Activated CD4-positive, alpha-beta memory T cell treated with anti-CD3 and anti-CD28 coated beads for 36 hours (primary cell): ENCODE measurements at places on chromosomes 13 and 19. TPM values are rescaled to one million over a fixed set of nuclear protein-coding genes. Genes with fewer than 3 reads are reported as not detected.

DNA sequence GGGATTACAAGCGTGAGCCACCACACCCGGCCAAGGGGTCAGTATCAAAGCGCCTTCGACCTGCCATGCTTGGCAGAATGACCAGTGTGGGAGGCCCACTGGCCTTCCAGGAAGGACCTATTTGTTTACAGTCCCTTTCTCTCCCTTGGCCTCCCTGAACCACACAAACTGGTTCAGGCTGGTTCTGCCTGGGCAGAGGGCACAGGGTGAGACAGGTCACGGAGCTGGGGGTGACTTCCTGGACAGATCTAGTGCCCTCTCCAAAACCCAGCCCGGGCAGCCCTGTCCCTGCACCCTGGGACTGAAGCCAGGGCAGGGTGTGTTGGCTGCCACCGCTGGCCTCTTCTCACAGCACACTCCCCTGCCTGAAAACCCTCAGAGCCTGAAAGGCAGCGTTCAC lies 11.3 kb downstream of the PLEKHF1 start:
- H3K27me3 ChIP-seq, result no peaks in the 10 kb centered on the region
- peaks cover 85% of the 10 kb centered on the region for H3K4me1 ChIP-seq
- H3K36me3 ChIP-seq, result peaks cover 37% of the 10 kb centered on the region
- no peak overlapping the region for H3K4me3 ChIP-seq
- DNase-seq, result no peak

DNA sequence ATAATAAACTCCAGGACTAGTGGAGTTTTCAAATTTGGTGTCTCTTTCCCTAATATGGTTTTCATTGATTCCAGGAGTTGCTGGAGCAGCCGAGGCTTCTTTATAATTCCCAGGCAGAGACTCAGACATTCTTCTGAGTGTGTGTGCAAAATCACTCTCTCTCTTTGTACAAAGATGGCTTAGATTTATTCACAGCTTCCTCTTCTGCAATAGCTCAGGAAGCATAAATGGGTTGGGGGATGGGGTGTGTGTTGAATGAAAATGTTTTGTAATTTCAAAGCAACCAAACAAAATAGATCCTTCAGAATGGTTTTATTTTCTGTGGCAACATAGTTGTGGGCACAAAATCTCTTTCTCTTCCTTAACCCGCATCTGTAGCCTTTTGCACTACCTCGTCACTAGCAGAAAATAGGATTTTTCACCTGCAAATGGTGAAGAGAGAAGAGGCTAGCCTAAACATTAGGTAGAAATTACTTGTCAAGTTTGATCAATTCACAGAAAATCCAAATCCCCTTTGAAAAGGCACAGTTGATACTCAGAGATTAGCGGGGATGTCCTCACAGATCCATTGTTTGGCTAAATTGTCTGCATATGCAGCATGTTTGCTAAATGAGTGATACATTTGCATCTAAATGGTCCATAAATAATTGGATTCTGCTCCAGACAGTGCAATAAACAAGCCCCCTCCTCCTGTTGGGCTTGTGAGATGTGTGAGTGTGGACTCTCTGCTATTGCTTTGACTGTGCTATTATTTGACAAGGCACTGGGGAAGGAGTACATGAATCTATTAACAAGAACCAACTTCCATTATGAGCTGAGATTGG lies 66.7 kb downstream of the CBY2 start:
- no peaks in the 10 kb centered on the region for H3K36me3 ChIP-seq
- DNase-seq, result no peak
- H3K4me3 ChIP-seq, result no peak overlapping the region
- H3K27me3 ChIP-seq, result peaks cover 3% of the 10 kb centered on the region

- H3K4me1 ChIP-seq, result peaks cover 20% of the 10 kb centered on the region
- DNase-seq, result no peak
- no peak overlapping the region for H3K27ac ChIP-seq
- no peaks in the 10 kb centered on the region for H3K27me3 ChIP-seq
- no peak overlapping the region for H3K4me3 ChIP-seq
- peaks cover 8% of the 10 kb centered on the region for H3K36me3 ChIP-seq
Observed at GRCh38 chr13:29761815-29762214, 88.6 kb downstream of the UBL3 start.

DNA sequence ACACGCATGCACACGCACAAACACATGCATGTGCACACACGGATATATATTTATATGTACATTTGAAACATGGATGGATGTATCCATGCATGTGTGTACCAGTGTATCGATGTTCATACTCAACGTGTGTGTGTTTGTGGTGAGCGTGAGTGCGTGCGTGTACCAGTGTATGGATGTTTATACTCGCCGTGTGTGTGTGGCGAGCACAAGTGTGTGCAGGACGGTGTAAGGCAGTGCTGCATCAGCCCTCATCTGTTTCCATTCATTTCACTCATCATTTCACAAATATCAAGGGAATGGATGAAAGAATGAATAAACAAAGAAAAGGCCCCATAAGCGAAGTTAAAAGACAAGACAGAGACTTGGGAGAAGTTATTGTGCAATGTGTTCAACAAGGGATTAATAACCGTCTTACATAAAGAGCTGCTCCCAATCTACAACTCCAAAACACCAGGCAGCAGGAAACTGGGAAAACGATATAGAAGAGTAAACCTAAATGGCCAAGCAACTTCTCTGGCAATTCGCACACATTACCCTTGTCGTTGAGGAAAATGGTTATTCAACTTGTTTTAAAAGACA lies 21.7 kb upstream of the MIER2 start:
- no peak overlapping the region for H3K27ac ChIP-seq
- no peak overlapping the region for H3K4me3 ChIP-seq
- H3K27me3 ChIP-seq, result peaks cover 12% of the 10 kb centered on the region
- no peaks in the 10 kb centered on the region for H3K36me3 ChIP-seq
- DNase-seq, result no peak

- H3K27me3 ChIP-seq, result peaks cover 37% of the 10 kb centered on the region
- no peaks in the 10 kb centered on the region for H3K36me3 ChIP-seq
- H3K27ac ChIP-seq, result no peak overlapping the region
- no peaks in the 10 kb centered on the region for H3K4me1 ChIP-seq
Observed at GRCh38 chr19:53915000-53915399, 5.9 kb downstream of the CACNG7 start.

- H3K4me3 ChIP-seq, result no peak overlapping the region
- H3K36me3 ChIP-seq, result peaks cover 5% of the 10 kb centered on the region
- no peak overlapping the region for H3K27ac ChIP-seq
- no peak for DNase-seq
- H3K27me3 ChIP-seq, result no peaks in the 10 kb centered on the region
- peaks cover 14% of the 10 kb centered on the region for H3K4me1 ChIP-seq
Observed at GRCh38 chr13:50419896-50420295, 404.7 kb downstream of the KCNRG start.

Gene TEX29
- total RNA-seq, result 0.43 TPM

Gene SLITRK5
- total RNA-seq, result under 0.01 TPM

Gene ZNF614
- total RNA-seq, result 7.2 TPM
